ENCODE measurements at places on chromosomes 11 and 22.

GRCh38 chr22:33687464-33687863 is 232.8 kb downstream of the LARGE1 start:
- DNase-seq: no peak

GRCh38 chr11:111512296-111513239 is at the start of gene BTG4:
BTG4 (minus strand) TSS chr11:111512386; CDS start chr11:111498776, 13,610 bp downstream.
- DNase-seq: peak; percentile 7

DNA sequence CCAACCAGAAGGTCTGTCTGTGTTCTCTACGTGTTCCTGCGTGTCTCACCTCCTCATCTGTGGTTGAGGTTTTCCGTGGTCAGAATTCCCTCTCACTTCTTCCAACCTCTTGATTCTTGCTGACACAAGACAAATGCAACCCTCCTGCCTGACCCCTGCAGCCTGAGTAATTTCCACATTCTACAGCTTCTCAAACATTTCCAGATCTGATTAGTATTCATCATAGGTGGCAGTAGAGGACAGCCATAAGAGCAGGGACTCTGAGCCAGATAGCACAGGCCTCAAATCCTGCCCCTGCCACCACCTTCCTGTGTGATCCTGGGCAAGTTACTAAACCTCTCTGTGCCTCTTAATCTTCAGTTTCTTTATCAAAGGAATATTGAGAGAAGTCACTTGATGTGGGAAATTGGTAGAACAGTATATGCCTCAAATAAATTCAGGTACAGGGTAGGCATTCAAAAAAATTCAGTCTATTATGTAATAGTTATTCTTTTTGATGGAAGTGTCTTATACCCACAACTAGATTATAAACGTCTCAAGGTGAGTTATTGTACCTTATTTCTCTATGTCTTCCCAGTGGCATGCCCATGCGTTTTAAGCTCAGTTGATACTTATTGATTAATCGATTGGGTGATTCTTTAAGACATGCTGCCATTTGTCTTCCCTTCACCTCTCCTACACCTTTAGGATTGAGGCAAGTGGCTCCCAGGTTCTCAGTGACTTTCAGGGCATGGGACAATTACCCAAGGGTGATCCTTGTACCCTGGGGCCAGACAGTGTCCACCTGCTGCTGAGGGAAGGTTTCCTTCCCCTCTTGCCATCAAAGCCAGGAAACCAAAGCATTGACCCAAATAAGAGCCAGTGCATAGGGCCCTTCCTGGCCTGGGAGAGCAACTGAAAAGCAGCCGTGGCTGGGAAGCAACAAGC is 19.6 kb downstream of the POU2AF1 start:
- DNase-seq: peak; percentile 8

DNA sequence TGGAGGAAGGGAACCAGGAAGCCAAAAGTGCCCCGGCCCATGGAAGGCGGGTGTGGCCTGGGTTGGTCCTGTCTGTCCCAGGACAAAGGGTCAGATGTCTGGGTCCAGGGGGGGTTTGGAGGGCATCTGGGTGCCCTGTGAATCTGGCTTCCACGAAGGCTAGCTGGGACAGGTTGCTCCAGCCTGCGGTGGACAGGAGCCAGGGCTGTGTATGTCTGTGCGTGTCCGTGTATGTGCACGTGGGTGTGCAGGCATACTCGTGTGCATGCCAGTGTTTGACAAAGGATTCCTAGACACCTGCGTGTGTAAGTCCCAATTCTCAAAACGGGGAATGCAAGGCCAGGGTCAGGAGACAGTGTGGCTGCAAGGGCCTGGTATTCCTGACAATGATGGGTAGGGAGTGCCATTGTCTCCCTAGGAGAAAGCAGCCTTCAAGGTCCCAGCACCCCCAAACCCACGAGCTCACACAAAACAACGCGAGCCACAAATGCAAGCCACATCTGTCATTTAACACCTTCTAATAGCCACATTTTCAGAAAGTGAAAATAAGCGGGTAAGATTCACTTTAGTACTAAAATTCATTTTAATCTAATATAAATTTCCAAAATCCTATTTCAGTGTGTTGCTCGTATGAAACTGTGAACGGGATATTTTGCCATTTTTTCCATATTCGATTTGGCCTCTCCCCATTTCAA is 78.4 kb upstream of the WNT7B start:
- no peak for DNase-seq

DNA sequence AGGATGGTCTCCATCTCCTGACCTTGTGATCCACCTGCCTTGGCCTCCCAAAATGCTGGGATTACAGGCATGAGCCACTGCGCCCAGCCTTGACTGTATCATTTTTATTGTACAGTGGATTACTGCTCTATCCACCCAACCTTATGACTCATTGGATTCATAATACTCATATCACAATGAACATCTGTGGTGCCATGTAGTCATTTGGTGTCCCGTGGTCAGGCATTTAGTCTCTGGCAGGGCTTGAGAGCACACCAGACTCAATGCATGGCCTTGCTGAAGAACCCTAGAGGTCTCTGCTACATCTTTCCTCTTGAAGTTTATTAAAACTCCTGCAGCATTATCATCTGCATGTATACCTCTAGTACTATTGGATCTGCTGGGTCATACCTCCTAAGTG is 98.0 kb upstream of the LDLRAD3 start:
- DNase-seq: no peak

Data from CD4-positive, alpha-beta T cell treated with Interleukin-10 for 1 hour (primary cell).